SK-MEL-5 (cell line): ENCODE measurements at places on chromosomes 4 and X. TPM values are rescaled to one million over a fixed set of nuclear protein-coding genes. Genes with fewer than 3 reads are reported as not detected.

- no peak for DNase-seq
These were observed 111.8 kb upstream of the MAP3K15 start for GRCh38 chrX:19627081-19627480.

HELQ gene
- 10.5 and 10.9 TPM in 2 replicates for total RNA-seq

GRCh38 chr4:98638661-98639060 lies 19.8 kb downstream of the TSPAN5 start:
- no peak for DNase-seq

BEND2 gene
- total RNA-seq, result not detected in 2 replicates

DNA sequence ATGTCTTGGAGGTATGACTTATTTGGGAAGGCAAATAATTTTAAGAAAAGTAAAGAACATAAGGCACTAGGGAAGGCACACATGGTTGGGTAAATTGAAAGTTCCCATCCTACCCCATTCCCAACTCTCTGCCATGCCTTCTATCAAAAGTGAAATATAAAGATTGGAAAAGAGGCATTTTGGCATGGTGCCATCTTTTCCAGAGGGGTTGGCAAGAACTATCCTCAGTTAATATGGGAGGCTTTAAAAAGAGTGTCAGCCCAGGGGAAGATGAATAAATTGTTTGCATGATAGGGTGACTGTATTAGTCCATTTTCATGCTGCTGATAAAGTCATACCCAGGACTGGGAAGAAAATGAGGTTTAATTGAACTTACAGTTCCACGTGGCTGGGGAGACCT lies 150.8 kb upstream of the BOD1L1 start:
- DNase-seq, result no peak

ARL9 gene
- not detected in 2 replicates for total RNA-seq

KDR gene
- 3.4 and 4.2 TPM in 2 replicates for total RNA-seq

PCDH19 gene
- not detected in 2 replicates for total RNA-seq

GRCh38 chr4:152663203-152664066 lies 16.4 kb downstream of the TMEM154 start:
- peak; percentile 1 for DNase-seq

GRCh38 chrX:63128509-63128908 lies 222.6 kb downstream of the SPIN4 start:
- peak; percentile 56 for DNase-seq

C4orf51 gene
- total RNA-seq, result not detected in 2 replicates

IL15 gene
- total RNA-seq, result 0.13 and 0.37 TPM in 2 replicates

DNA sequence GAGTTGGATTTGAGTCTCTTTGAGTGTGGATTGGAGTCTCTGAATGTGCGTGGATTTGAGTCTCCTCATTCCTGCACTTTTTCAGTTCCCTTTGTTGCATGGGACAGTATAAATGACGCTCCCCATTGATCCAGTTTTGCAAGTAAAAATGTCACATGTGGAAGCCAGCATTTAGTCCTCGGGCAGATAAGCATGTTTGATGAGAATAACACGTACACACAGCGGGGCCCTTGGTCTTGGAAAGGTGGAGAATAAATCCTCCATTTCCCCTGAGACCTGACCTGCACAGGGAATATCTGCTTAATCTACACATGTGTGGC lies 8.1 kb downstream of the P2RY8 start:
- DNase-seq, result no peak

DNA sequence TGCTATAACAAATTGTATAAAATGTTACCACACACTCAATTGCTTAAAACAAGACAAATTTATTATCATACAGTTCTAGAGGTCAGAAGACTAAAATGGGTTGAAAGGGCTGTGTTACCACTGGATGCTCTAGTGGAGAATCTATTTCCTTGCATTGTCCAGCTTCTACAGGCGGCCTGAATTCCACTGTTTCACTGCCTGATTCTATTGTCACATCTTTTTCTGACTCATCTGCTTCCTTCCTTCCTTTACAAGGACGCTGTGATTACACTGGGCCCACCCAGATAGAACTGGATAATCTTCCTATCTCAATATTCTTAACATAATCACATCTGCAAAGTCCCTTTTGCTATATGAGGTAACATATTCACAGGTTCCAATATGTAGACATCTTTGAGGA lies 19.4 kb upstream of the ARMCX1 start:
- no peak for DNase-seq

AFM gene
- total RNA-seq, result not detected in 2 replicates

ADH7 gene
- not detected in 2 replicates for total RNA-seq

CT47B1 gene
- not detected in 2 replicates for total RNA-seq

- DNase-seq, result no peak
These were observed 231.2 kb downstream of the FRAS1 start for GRCh38 chr4:78288327-78288726.

DNA sequence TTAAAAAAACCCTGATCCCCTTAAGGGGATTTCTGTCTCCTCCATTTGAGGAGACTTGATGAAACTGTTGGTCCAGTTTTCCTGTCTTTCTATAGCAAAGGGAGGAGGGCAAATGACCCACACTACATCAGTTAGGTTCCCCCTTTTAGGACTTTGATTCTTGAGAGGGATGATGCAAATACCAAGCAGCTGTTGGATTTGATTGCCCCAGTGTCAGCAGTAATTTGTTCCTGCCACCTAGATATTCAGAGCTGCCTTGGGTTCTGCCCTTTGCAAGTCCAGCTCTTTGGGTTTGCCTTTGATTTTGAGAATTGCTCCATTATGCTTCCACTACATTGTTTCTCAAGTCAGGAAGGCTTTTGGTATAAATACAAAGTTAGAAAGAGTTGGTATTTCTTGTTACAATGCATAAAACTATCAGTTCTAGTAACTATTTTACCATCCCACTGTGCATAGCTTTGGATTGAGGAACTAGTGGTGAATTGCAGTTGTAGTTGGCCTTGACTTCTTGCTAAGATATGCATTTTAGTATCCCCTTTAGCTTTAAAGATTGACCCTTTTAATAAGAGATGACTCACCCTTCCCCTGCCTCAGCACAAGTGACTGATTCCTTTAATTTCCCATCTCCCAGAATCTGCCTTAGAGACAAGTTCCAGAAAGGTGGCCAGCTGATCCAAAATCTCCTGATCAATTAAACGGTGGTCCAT lies 24.3 kb upstream of the ZNF330 start:
- DNase-seq, result no peak

SMIM10 gene
- 0.26 and 1.3 TPM in 2 replicates for total RNA-seq

GRCh38 chrX:133339566-133339965 lies 75.7 kb downstream of the GPC4 start:
- no peak for DNase-seq

DNA sequence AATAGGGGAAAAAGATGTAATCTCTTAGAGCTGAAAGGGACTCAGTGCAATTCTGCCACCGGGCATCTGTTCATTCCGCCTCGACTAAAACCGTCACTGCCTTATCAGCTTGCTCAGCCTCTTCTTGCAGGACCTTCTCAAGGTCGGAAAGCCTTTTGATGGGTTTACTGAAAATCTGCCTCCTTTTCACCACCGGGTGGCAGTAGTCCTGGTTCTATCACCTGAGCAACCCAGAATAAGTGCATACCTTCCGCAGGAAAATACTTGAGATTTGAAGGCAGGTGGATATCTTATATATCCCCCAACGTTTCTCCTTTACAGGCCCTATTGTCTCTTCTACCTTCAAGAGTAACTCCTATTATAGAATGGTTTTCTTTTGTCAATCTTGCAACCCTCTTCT lies 103.4 kb upstream of the PAK3 start:
- DNase-seq, result peak; percentile 41

FSTL5 gene
- 75.0 and 75.9 TPM in 2 replicates for total RNA-seq

- DNase-seq, result no peak
These were observed 13.1 kb downstream of the NEUROG2 start for GRCh38 chr4:112502871-112503270.

- peak; percentile 75 for DNase-seq
These were observed at the start of gene ADGRA3 for GRCh38 chr4:22515888-22516541. ADGRA3 (minus strand) TSS chr4:22516066; CDS start chr4:22515784, 282 bp downstream.

DNA sequence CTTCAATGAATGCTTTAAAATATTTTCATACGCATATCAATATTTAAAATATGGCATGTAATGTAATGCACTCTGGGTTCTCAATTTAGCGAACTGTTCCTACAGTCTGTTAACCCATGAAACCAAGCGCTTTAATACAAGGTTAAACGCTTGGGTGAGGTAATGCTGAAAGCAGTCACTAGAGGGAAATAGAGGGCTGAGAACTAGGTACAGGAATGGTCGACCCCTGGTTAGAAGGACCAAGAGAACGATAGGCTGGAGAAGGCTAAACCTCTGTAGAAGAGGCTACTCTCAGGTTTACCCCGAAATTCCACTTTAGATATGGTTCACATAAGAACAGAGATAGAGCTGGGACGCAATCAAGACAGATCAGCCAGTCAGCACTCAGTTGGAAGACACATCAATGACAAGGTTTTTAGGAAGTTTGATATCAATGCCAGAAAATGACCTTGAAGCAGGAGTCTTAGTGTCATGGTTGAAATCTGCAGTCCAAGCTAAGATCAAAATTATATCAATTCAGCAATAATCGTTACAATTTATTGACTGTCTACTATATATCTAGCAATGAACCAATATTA lies 26.9 kb downstream of the ARSJ start:
- DNase-seq, result peak; percentile 80

PARM1 gene
- total RNA-seq, result not detected in 2 replicates

SNCA gene
- total RNA-seq, result 179 and 186 TPM in 2 replicates

NOX1 gene
- not detected in 2 replicates for total RNA-seq

GRCh38 chr4:106450249-106450648 lies 81.7 kb upstream of the GIMD1 start:
- DNase-seq, result no peak

- DNase-seq, result peak; percentile 38
These were observed 102.6 kb downstream of the IL1RAPL2 start for GRCh38 chrX:104668550-104668949.

- no peak for DNase-seq
These were observed 81.5 kb downstream of the HUWE1 start for GRCh38 chrX:53605004-53605403.

GRCh38 chr4:39446483-39446841 lies 12.3 kb downstream of the RPL9 start:
- no peak for DNase-seq

- peak; percentile 61 for DNase-seq
These were observed 19.0 kb downstream of the FHL1 start for GRCh38 chrX:136166221-136166855.

- DNase-seq, result no peak
These were observed 2082.8 kb upstream of the TENM3 start for GRCh38 chr4:180160195-180160983.

DNA sequence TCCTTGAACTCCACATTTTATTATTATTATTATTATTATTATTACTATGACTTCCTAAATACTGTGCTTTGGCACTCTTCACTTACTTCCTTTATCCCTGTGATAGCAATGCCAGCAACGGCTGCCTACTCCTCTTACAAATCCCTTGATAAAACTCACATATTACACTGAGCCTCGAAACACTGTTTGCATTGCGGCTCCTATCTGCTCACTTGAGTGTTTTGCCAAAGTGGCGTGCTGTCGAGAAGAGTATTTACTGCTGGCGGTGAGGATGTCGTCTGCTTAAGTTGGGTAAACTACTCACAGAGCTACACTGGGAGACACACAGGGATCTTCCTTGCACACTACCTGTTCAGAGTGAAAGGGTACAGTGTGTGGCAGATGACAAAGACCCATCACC lies 143.4 kb upstream of the VCX3A start:
- DNase-seq, result no peak
